ENCODE measurements at places on chromosomes 6 and 20.

DNA sequence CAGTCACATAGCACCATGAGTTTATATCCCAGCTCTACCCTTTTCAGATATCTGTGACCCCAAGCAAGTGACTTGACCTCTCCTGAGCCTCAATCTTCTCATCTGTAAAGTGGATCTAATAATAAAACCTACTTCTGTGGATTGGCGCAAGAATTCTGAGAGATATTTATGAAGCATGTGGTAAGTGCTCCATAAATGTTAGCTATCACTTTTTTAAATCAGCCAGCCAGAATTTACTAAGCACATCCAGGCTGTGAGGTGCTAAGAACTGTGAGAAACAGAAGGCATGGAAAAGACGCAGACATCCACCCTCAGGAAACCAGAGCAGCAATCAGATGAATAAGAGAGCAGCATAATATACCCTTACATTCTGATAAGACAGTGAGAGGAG is 862 bp downstream of the C20orf96 start:
- DNase-seq: no peak

DNA sequence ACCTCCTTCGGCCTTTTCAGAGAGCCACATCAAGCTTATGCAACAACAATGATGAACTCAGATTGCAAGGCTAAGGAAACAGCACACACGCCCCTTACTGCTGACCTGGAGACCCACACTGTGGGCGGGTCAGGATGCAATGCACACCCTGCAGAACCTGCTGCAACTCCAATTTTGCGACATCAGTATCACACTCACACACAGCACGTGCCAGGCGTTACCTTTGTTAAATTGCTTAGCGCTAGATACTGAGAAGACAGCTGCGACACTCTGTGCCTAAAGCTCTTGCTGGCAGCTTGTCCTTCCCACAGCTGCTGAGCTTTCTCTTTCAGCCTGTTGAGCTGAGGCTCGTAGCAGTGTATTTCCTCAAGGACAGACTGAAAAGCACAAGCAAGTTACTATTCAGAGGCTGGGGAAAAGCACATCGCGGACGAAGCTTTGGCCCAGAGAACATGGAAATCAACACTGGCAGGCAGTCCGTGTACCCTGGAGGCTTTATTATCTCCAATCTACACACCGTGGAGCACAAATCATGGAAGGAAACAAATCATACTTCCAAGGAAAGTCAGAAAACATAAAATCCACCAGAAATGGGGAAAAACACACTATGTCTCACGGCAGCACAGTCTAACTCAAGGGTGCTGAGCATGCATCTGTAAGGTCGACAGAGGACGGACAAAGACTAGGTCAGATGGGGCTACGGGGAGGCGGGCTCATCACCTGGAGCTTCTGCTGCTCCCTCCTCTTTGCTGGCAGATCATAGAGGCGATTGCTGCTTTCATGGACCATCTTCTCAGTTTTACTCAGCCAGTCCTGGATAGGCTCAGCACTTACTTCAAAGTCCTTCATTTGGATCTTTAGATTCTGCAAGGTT is 268.2 kb downstream of the SYNE1 start:
- DNase-seq: no peak

DNA sequence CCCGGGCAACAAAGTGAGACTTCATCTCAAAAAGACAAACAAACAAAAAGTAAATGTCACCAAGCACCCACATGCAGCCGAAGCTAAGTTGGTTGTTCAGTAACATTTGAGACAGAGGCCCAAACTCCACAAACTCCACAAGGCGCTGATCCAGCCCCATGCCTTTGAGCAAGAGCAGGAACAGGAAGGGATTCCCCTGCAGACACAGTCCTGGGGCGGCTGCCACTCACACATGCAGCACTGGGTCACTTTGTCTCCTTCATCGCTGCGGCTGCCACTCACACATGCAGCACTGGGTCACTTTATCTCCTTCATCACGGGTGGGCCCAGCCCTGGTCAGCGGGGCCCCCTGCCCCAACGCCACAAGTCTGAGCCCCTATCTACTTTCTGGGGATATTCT is 246.9 kb upstream of the RREB1 start:
- DNase-seq: no peak

DNA sequence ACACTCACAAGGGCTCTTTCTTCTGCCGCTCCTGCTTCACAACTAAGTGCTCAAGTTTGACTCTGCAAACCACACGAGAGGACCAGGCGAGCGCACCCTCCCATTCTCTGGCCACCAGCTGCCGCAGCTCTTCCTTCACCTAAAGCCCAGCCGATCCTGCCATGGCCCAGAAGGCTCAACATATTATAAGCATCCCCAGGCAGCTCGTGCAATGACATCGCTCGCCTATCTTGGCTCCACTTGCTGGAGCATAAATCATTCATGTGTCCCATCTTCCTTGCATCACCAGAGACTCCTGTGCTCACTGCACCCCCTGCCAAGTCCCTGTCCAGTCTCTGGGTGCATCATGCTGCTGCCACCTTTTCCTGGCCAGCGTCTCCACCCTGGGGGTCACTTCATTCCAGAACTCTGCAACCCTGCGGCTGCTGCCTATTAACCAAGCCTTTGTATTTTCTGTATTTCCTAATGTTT is 59.0 kb downstream of the PSMG4 start:
- DNase-seq: no peak

DNA sequence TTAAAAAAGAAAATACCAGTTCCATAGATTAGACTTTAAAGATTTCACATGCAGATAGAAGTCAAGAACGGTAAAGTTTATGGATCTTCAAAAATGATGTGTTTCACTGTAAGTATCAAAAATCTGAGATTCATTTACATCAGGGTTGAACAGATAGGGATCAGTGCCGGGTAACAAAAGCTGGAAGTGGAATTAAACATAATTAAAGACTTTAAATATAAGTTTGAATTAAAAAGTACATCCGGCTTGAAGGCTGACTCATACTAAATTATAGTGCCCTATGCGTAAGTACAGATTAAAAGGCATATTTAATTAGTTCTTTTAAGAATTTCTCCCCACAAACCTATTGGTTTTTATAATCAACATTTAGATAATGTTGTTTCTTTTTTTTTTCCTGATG is 312.7 kb downstream of the PRL start:
- DNase-seq: no peak

DNA sequence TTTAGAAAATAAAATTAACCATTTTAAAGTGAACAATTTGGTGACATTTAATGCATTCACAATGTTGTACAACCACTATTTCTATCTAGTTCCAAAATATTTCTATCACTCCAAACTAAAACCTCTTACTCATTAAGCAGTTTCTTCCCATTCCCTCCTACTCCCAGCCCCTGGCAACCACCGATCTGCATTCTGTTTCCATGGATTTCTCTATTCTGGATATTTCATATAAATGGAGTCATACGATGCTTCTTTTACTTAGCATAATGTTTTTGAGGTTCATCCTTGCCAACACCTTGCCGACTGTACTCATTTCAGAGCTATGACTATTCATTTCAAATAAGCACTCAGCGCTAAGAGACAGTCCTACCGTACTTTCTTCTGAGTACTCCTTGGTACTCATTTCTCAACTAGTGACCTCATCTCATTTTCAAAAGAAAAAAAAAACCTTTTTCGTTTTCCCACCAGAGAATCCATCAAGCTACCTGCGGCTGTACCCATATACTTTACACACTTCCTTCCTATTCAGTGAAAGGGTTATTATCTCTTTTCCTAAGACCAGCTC is 259.2 kb downstream of the UTRN start:
- DNase-seq: no peak

GRCh38 chr6:126268092-126268491 is 71.8 kb upstream of the CENPW start:
- DNase-seq: no peak

- no peak for DNase-seq
These were observed 75.7 kb downstream of the PTPRA start for GRCh38 chr20:2948968-2949367.

DNA sequence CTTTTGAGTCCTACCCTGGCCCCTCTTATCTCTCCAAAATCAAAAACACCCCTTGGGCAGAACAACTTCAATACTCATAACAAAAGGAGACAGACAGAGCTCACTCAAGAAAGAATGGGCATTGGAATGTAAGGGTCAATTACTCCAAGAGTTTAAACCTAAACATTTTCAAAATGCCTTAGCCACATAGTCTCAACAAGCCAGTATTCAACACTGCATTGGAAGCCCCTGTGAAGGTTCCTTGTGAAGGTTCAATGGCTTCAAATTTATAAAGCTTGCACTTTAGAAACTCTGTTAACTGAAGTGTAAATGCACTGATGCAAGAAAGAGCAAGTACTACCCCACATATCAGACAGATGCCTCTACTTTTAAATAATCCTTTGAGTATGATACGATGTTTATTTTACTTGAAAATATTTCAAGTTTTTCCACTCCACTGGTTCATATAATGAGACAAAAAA is 139.1 kb upstream of the LAMP5 start:
- DNase-seq: no peak

GRCh38 chr6:21748343-21749056 is 154.9 kb downstream of the SOX4 start:
- peak; percentile 60 for DNase-seq

GRCh38 chr20:4082406-4083097 is 67.2 kb upstream of the RNF24 start:
- DNase-seq: no peak

DNA sequence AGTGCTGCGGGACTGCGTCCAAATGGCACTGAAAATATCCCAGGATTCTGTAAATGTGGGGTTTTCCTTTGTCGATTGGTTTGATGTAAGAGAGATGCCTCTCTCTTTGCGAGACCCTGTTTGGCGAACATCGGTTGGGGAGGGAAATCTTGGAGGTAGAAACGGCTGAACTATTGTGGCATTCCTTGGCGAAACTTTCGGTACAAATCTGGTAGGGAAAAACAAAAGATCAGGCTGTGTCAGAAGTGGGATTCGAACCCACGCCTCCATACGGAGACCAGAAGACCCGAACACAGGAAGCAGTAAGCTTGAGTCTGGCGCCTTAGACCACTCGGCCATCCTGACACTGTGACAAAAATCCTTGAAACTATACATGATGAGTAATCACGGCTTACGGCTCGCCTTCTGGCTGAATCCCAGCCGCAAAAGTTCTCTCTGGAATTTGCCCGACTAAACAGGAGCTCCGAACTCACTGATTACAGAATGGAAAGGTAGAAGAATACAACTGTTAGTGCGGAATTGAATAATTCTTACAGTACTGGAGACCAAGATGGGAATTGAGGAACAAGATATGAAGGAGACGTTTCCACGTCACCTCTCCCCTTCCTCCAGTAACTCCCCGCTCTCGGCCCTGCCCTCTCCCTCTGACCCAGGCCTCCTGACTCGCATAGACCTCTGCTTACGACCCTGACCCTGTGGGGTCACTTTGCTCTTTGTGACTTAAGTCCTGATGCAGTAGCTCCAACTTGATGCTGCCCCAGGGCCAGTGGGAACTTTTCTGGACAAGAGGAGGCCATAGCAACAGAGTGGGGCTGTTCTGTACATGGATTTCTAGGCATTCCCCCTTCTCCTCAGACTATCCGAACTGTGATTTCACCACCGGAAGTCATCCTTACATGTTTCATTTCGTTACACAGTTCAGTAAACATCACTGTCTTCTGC is 132.8 kb upstream of the ZNF184 start:
- peak; percentile 16 for DNase-seq

- DNase-seq: peak; percentile 13
These were observed 199.4 kb upstream of the THBS2 start for GRCh38 chr6:169452869-169453620.

DNA sequence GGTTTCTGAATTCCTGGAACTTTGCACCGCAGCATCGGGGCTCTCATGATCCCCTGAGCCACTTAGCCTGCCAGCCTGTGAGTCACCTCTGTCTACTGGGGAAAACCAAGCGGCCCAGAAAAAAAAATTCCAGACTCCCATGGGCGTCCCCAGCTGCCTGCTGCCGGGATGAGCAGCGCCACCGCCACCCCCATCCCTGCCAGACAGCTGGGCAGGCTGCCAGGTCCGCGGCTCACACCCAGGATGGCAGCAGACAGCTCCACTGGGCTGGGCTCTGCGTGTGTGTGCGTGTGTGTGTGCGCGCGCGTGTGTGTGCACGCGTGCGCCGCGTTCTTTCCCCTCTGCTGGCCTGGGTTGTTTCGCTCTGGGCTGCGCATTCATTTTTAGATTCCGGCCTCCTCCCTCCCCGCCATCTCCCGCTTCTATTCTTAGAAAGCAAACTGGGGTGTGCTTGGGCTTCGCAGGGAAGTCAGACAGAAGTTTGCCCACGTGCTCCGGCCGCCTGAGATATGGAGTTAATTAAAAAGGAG is 38.9 kb upstream of the PMEPA1 start:
- DNase-seq: peak; percentile 39

GRCh38 chr6:112144145-112144926 is 56.9 kb downstream of the FAM229B start:
- DNase-seq: peak; percentile 83

GRCh38 chr20:63577317-63577894 is 3.4 kb upstream of the HELZ2 start:
- no peak for DNase-seq

GRCh38 chr6:2235777-2236495 is 9.5 kb downstream of the GMDS start:
- DNase-seq: no peak

GRCh38 chr20:32605167-32605656 is 20.1 kb upstream of the NOL4L start:
- peak; percentile 18 for DNase-seq

DNA sequence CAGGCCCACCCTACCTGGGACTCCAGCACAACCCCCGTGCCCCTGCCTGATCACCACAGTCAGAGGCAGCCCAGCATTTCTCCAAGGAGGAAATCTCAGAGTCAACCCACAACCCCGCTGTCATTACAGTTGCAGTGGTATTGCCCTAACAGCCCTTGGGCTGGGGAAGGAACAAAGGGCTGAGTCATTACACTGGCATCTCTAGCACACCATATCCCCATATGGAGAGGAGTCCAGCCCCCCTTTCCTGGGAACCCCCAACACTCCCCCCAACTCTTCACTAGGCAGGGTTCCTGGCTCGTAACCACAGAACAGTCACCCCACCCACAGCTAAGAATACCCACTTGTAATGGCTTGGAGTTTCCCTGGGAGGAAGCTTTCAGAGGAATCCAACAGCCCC is 149.4 kb upstream of the OGFRL1 start:
- DNase-seq: no peak

DNA sequence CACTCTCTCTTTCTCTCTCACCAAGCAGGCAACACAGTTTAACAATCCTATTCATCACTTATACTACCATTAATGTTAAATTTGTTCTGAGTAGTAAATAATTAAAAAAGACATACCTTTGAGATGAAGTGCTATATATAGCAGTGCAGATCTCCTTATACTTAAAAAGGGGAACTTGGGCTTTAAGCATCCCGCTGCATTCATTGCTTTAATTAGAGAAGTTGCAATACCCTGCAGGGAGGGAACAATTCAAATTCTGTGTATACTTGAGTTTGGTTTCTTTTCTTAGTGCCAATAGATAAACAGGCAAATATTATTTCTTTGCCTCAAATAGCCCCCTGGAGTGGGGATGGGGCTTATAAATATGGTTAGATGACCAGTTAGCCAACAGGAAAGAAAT is 10.8 kb upstream of the ZBTB24 start:
- no peak for DNase-seq

Data from DMS53 (cell line).